ENCODE measurements at places on chromosomes 12 and 14.

GRCh38 chr12:128859311-128859710, 6.0 kb downstream of the GLT1D1 start:
- no peak for DNase-seq

DNA sequence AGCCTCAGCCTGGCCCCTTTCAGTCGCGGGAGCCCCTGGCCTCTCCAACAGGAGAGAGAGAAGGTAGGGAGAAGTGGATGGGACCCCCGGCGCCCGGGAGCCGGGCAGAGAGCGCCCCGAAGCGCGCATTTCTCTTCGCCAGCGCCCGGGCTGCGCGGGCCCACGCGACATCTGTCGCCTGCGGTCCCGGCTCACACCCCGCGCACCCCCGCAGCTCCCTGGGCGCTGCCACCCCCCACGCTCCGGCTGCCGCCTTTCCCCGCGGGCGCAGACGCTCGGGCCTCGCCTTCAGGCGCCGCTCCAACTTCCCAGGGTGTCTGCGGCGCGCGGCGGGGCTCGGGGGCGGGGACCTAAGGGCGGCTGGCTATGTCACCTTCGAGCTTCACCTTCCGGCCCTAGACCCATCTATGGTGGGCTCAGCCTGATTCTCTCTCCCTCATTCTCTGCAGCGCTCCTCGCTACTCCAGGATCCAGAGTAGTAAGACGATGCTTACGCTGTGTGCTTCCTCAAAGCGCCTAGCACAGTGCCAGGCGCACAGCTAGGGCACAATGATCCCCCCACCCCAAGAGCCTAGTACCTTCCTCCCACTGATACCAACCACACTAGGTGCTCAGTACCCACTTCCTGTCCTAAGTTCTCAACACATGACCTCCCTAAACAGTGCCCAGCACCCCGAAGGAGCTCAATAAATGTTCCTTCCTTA, 1.6 kb downstream of the HRK start:
- DNase-seq, result no peak

GRCh38 chr12:32671930-32672780, 6.9 kb upstream of the DNM1L start:
- peak; percentile 89 for DNase-seq

DNA sequence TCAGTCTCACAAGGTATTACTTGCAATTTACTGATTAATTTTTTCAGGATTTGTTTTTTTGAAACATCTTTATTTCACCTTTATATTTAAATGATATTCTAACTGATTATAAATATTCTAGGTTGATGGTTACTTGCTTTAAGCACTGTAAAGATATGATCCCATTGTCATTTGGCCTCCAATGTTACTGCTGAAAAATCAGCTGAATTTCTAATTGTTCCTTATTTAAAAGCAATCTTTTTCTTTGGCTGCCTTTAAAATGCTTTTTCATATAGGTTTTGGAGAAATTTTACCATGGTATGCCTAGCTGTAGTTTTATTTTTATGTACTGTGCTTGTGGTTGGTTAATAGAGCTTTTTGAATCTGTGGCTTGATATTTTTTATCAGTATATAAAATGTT, 275.6 kb upstream of the PPFIA2 start:
- DNase-seq, result no peak

- DNase-seq, result no peak
Measured at GRCh38 chr14:104892531-104893434, 27.7 kb downstream of the CEP170B start.

DNA sequence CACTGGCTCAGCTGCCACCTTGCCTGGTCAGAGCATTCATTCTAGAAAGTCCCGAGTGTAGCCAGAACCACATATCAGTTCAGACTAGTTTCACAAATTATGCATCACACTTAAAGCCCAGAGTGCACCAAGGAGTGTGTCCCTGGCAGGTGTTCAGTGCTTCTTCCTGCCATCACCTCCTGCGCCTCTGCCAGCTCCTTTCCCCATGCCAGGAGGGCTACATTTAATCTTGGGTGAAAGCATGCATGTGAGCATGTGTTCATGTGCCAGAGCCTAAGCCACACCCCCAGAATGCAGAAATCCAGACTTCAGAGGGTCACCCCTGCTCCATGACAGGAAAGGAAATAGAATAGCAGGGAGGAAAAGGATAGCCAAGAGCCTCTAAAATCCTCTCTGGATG, 381.6 kb downstream of the DPF3 start:
- no peak for DNase-seq

GRCh38 chr12:32379213-32379612, 20.1 kb upstream of the FGD4 start:
- no peak for DNase-seq

- peak; percentile 67 for DNase-seq
Measured at GRCh38 chr12:107027636-107028053, 40.7 kb upstream of the MTERF2 start.

GRCh38 chr14:56394826-56395530, 184.6 kb upstream of the TMEM260 start:
- no peak for DNase-seq

DNA sequence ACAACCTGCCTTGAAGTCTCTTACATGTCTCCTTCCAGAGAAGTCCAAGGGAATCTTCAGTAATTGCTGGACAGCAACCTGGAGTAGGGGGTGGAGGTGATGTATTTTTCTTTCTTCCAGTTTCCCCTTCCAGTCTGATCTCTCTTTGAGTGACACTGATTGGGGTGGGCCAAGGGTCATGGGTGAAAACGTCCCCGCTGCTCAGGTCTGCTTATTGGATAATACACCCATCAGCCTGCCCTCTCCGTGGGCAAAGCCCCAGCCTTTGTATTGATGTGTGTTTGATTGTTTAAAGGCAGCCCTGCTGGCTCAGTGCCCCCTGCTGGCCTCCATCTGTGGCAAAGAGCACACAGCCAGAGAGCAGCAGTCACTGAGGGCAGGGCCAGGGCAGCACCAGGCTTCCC, 35.7 kb upstream of the ATP2A2 start:
- DNase-seq, result peak; percentile 20

GRCh38 chr12:80681287-80681686, 26.1 kb upstream of the MYF6 start:
- no peak for DNase-seq

- DNase-seq, result no peak
Measured at GRCh38 chr14:98847521-98848468, 424.2 kb downstream of the BCL11B start.

GRCh38 chr12:57712701-57713100, 18.8 kb downstream of the OS9 start:
- no peak for DNase-seq

DNA sequence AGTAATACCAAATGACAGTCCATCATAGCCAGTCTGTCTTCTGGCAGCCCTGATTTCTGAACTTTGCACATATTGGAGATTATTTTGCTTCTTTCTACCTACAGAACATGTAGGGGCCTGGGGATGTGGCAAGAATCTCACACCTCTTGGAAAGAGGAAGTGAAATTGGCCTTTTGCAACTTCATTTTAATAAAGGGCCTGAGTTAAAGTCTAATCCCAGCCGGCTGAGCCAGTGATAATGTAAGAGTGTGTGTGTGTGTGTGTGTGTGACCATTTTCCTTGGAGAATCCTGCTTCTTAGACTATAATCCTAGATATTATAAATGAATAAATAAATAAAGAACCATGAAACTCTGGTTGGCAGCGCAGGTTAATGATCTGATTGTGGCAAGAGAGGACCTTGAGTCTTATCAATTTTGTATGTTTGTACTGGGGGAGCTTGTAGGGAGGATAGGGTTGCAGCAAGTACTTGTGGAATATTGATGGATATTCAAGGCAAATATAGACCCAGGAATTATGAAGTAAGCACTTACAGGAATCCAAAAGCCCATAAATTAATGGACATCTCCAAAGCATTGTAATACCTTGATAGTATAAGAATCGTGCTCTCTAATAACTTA, 233.2 kb upstream of the AMIGO2 start:
- no peak for DNase-seq

Measured in NCI-H2081 (cell line).